ENCODE measurements at places on chromosomes 2 and 18. TPM values are rescaled to one million over a fixed set of nuclear protein-coding genes. Genes with fewer than 3 reads are reported as not detected.

VWC2L gene
- total RNA-seq: not detected

G6PC2 gene
- total RNA-seq: not detected

IL18RAP gene
- total RNA-seq: not detected

KCTD1 gene
- total RNA-seq: 5.8 TPM

CCDC102B gene
- 13.8 TPM for total RNA-seq

DUSP2 gene
- total RNA-seq: 0.49 TPM

UCN gene
- 0.44 TPM for total RNA-seq

PTPN2 gene
- total RNA-seq: 24.0 TPM

L3MBTL4 gene
- total RNA-seq: 10.8 TPM

CCDC74B gene
- total RNA-seq: 0.94 TPM

CXCR1 gene
- not detected for total RNA-seq

ACMSD gene
- total RNA-seq: not detected

SULT1C2 gene
- not detected for total RNA-seq
